ENCODE measurements at places on chromosomes 16 and 17.

DNA sequence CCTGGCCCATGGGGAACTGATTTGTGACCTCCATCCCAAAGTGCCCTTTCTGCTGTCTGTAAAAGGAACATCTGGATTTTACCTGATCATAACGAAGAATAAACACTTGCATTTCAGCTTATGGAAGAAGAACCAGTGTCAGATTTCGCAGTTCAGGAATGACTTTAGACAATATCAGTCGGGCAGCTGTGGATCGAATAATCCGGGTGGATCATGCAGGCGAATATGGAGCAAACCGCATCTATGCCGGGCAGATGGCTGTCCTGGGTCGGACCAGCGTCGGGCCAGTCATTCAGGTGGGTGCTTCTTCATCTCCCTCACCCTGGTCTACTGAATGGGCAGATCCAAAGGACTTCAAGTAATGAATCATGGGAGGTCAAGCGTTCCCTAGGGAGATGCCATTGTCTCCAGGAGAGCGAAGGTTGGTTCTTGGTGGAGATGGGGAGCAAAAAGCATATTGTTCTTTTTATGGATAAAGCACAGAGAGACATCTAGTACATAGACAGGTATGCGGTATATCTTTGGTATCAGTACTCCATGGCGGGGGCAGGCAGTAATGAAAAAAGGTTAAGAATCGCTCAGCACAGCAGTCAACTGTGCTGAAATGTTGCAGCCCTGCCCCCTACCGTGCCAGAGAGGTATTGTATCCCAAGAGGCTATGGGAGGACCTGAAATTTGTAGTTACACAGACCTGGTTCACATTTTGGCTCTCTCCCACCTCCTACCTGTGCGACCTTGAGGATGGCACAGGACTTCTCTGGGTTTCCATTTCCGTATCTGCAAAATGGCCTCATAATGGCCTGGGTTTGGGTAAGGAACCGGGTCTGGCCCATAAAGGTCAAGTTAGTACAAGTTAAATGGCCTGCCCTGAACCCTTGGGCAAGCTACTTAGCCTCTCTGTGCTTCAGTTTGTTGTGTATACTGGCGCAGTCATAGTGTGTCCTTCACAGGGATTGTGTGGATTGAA is 4.7 kb downstream of the COQ7 start:
- DNase-seq, result peak; percentile 8

GRCh38 chr17:36641877-36642845 is 40.8 kb downstream of the MRM1 start:
- DNase-seq, result peak; percentile 53

- no peak for DNase-seq
Observed at GRCh38 chr17:15237106-15237425, 28.1 kb downstream of the PMP22 start.

- no peak for DNase-seq
Observed at GRCh38 chr16:30180741-30181140, 2.7 kb upstream of the CORO1A start.

- no peak for DNase-seq
Observed at GRCh38 chr16:19377864-19378263, 39.8 kb upstream of the TMC5 start.

- no peak for DNase-seq
Observed at GRCh38 chr16:89371968-89372634, 118.3 kb downstream of the ANKRD11 start.

DNA sequence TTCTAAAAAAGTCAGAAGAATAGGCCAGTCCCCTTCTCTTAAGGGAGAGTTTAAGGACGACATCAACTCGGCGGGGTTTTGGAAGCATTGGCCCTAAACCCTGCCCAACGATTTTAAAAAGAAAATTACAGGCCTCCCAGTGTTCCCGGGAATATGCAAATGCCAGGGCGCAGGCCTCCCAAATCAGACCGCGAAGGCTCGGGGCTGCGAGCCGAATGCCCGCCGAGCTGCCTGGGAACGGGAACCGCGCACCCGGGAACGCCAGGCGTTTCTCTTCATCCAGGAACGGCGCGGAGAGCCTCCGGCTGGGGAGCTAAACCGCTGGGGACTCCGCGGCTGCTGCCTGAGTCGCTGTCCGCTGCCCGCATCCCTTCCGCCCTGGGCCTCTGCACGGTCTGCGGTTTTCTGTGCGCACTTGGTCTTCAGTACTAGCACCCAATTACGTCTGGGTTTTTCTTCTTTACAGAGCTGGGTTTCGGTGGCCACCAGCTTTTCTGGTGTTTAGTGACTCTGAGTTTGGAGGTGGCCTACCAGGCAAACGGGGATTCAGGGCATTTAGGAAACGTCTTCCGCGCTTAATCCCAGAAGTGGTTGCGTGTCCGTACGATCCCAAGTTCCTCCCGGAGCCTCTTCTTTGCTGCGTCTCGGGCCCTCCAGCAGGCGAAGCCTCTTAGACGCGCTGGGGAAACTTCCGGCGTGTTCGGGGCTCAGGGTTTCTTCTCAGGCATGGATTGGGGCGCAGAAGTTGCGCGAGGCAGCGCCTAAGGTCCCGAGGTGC is 5.7 kb downstream of the IRX5 start:
- no peak for DNase-seq

DNA sequence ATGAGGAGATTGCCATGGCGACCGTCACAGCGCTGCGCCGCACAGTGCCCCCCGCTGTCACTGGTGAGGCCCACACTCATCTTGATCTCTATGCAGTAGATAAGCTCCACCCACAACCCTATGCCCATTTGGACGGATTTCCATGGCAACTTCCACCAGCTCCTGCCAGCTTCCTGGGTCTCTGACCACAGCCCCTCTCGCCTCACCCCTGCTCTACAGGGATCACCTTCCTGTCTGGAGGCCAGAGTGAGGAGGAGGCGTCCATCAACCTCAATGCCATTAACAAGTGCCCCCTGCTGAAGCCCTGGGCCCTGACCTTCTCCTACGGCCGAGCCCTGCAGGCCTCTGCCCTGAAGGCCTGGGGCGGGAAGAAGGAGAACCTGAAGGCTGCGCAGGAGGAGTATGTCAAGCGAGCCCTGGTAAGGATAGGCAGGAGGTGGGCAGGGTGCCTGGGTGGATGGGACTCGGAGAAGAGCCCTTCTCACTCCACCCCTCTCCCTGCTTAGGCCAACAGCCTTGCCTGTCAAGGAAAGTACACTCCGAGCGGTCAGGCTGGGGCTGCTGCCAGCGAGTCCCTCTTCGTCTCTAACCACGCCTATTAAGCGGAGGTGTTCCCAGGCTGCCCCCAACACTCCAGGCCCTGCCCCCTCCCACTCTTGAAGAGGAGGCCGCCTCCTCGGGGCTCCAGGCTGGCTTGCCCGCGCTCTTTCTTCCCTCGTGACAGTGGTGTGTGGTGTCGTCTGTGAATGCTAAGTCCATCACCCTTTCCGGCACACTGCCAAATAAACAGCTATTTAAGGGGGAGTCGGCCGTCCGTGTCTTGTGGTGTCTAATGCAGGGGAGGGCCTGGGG is 4.3 kb downstream of the ALDOA start:
- DNase-seq, result no peak

GRCh38 chr16:64089697-64090096 is 1032.2 kb downstream of the CDH11 start:
- no peak for DNase-seq

- peak; percentile 99 for DNase-seq
Observed at GRCh38 chr16:20900299-20901067, at the start of the genes DCUN1D3 and LYRM1. Gene DCUN1D3, minus strand, starts transcription at chr16:20900358. Its CDS starts 37,820 bp downstream, at chr16:20862538. Gene LYRM1, plus strand, starts transcription at chr16:20900771. Its CDS starts 14,785 bp downstream, at chr16:20915556.

DNA sequence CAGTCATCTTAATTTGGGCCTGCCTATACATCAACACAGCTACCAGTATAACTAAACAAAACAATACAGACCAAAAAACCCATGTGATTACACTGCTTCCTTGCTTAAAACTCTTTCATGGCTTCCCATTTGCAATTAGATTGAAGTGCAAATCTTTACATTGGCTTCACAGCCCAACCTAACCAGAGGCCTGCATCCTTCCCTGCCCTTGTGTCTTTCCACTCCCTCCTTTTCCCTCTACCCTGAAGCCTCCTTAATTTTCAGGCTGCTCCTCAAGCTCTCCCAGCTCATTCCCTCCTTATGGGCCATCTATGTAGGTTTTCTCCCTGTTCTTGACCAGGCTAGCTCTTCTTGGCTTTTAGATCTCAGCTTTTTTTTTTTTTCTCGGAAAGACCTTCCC is 147.8 kb downstream of the TOX3 start:
- DNase-seq, result no peak

DNA sequence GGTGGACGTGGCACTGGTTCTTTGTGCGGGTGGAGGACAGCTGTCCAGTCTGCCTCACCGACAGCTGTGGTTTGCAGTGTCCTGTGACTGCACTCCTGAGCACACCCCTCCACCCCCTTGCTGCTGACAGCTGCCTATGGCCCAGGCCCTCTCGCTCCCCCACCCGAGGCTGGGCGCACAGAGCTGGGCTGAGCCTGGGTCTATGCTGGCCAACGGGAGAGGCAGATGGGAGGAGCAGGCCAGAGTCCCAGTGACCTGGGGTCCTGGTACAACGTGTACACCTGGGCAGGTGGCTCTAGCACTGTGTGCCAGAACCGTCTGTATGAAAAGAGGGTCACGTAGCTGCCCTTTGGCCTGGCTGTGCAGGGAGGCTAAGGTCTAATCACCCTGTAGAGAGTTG is 30.5 kb downstream of the BAIAP2 start:
- no peak for DNase-seq

DNA sequence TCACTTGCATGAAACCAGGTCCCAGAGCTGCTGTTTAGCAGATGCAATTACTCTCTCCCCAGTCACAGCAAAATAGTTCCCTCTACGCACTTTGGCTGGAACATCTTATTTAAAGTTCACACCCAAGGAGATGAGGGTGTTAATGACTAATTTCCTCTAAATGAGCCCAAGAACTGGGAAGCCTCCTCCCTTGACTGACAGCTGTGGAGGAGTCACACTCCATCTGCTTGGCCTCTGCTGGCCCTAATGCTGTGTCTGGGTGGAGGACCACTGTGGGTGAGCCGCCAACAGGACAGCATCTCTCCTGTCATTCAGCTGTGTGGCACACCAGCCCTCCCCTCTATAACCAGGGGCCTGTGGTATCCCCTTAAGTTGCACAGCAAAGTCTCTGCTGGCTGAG is 115.4 kb downstream of the SHISA6 start:
- DNase-seq, result no peak

DNA sequence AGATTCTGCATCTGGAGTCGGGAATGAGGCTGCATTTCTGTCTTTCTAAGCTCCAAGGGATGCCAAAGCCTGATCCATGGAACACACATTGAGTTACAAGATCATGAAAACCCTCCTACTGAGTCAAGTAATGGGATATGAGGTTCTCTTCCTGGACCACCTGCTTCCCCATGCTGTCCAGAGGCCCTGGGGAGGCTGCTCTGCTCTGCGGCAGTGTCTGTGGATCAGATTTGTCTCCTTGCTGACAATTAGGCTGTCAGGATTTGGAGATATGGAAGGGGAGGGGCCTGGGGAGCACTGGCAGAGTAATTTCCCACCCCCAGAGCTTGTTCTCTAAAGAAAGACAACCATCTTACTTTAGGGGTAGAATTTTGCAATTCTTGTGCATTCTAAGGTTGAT is 33.0 kb downstream of the C16orf95 start:
- DNase-seq, result no peak

DNA sequence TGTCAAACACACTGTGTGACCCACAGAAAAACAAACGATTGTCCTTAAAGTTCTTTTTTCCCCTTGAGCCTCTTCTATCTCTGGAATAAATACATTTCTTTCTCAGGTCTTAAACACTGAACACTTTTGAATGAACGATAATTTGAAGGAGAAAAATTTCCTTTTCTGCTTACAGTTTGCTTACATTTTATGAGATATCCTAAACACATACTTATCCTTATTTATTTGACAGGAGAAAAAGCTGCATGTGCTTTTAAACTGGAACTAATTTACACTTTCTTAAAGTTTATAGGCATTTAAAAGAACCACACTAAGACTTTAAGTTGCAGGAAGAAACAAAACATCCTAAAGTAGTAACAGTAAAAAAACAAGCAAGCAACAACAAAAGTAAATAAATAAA is 4.7 kb upstream of the IGF2BP1 start:
- no peak for DNase-seq

DNA sequence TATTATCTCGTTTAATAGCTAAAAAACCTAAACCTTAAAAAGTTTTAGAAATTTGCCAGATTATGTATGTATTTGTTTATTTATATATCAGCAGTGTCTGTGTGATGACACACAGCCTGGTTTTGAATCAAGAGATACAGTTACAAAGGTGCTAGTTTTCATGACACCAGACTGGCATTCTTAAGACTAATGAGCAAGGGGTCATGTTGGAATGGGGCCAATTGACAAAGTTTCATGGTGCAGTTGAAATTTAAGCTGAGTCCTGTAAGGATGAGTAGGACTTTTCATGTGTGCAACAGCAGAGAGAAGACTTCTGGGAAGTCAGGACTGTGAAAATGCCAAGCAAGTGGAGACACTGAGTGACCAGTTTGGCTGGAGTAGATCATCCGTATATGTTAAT is 3.2 kb upstream of the KRT10 start:
- no peak for DNase-seq

DNA sequence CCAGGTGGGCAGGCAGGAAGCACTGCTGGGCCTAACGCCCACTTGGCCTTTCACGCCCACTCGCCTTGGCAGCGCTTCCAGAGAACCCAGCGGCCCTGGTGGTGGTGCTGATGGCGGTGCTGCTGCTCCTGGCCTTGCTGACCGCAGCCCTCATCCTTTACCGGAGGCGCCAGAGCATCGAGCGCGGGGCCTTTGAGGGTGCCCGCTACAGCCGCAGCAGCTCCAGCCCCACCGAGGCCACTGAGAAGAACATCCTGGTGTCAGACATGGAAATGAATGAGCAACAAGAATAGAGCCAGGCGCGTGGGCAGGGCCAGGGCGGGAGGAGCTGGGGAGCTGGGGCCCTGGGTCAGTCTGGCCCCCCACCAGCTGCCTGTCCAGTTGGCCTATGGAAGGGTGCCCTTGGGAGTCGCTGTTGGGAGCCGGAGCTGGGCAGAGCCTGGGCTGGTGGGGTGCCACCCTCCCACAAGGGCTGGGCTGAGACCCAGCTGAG is 64.7 kb downstream of the MRC2 start:
- DNase-seq, result peak; percentile 24

DNA sequence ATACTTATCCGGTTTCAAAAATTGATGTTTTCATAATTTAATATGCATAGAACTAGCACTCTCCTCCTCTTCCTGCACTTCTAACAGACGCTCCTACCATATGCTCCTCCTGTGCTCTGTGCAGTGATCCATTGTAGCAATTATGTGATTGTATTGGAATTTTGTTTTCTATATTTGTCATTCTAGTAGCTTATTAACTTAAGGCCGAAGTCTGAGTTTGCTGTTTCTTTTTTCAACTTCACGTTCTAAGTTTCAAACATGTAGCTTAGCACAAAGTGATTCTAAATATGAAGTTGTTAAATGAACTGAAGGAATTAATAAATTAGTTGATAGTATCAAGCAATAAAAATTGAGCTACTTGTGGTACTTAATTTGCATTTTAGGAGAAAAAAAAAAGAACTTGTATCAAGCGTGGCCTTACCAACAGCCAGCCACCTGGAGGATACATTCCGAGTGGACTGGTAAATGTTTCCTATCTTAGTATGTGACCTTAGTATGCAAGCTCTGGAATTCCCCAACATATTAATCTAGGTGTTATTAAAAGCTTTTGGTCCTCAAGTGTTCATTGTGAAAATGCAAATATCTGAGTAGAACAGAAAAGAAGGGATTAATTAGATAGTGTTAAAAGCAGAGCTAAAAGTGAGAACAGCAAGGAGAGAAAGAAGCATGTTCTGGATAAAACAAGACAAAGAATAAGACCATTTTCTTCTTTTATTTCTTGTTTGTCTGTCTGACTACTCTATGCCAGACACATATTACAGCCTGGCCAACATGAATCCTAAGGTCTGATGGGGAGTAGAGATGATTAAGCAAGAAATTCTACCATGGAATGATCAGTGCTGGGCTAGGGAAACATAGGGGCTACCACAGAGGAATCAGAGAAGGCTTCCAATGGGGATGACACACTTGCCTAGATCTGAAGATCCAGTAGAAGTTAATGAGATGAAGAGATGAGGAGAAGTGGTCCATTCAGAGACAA is 290.4 kb upstream of the MON1B start:
- DNase-seq, result no peak
